NCI-H1930 (cell line): ENCODE measurements at places on chromosomes 5 and 9.

DNA sequence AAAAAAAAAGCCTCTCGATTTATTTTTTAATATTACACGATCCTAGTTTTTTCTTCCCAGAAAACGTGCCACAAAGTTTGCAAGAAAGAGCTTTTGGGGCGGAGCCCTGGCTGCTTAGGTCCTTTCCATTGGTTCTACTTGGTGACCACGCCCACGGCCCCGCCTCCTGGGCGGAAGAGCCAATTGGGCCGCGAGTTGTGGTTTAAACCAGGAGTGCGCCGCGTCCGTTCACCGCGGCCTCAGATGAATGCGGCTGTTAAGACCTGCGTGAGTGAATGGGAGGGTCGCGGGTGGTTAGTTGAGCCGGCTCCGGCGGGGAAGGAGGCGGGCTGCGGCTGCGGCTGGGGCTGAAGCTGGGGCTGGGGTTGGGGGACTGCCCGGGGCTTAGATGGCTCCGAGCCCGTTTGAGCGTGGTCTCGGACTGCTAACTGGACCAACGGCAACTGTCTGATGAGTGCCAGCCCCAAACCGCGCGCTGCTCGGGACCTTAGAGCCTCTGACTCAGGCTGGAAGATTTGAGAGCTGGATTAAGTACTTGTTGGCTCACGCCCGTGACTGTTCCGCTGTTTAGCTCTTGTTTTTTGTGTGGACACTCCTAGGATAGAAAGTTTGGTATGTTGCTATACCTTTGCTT is at the start of gene PTTG1:
Gene PTTG1 (plus strand): TSS at position 231 of the 634 bp plus-strand sequence. CDS start 458 bp downstream, outside the sequence.
- DNase-seq: peak; percentile 87

GRCh38 chr5:166906991-166907713 is 1384.3 kb upstream of the WWC1 start:
- no peak for DNase-seq

GRCh38 chr9:83000765-83001164 is 62.2 kb downstream of the RASEF start:
- DNase-seq: no peak

DNA sequence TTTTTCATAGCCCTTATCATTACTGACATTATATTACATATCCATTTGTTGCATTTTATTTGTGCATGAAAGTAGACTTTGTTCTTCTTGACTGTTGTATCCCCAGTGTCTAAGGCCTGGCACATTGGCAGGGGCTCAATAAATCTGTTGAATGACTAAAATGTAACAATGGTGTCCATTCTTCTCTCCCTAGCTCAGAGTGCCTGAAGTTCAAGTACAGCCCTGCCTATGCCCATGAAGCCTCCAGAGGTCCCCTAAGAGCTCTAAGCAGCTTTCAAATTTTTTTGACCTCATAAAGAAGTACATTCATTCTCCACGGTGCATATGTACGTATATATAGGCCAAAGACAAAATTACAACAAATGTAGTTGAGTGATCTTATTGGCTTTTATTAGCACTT is 4.2 kb upstream of the BSPRY start:
- no peak for DNase-seq

- no peak for DNase-seq
These were observed 36.7 kb upstream of the COL15A1 start for GRCh38 chr9:98907055-98907454.

DNA sequence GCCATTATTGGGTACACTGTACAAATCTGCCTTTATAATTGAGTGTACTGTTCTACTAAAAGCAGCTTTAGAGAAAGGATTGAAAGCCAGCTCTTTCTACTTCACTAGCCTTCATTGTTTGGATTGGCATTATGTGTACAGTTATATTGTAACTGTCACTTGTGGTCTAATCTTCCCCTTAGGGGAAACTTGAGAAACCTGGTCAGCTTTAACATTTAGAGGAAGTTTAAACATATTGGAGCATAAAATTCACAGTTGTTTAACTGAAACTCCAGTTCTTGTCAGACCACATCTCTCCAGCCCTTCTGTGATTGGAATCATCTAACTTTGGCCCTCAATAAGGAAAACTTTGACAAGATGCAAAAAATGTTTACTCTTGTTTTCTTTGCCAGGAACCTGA is 24.6 kb downstream of the PIK3R1 start:
- no peak for DNase-seq

DNA sequence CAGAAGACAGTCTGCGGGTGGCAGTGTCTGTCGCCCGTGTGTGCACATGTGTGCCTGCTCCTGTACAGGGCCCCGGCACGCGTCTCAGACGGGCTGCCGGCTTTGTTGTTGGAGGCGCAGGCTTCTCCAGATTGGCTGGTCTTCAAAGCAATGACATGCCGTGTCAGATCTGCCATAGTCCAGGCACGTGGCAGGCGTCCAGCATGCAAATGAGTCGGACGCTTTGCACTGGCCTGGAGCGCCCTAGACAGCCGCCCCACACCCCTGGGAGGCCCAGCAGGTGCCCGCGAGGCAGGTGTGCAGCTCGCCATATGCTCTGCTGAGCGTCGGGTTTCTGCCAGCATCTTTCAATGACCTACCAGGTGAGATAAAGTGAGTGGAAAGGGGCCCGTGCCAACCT is 71.5 kb downstream of the GADD45G start:
- no peak for DNase-seq

GRCh38 chr5:68538814-68539420 is 323.4 kb downstream of the PIK3R1 start:
- DNase-seq: no peak

DNA sequence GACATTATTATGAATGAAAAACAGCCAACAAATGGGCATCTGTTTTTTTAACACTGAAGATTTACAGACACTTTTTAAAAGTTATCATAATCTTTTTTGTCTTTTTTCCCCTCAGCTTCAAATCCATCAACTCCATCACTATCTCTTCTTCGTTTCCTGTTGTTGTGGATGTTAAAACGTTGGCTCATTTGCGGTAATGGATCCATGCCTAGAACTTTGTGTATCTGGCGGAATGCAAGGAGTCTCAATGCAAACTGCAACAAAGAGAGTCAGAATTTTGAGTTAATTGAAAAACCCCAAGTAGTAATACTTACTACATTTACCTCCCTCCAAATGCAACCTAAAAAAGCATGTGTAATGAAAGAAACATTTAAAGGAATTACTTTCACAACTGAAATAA is 42.9 kb upstream of the MTMR12 start:
- DNase-seq: no peak

DNA sequence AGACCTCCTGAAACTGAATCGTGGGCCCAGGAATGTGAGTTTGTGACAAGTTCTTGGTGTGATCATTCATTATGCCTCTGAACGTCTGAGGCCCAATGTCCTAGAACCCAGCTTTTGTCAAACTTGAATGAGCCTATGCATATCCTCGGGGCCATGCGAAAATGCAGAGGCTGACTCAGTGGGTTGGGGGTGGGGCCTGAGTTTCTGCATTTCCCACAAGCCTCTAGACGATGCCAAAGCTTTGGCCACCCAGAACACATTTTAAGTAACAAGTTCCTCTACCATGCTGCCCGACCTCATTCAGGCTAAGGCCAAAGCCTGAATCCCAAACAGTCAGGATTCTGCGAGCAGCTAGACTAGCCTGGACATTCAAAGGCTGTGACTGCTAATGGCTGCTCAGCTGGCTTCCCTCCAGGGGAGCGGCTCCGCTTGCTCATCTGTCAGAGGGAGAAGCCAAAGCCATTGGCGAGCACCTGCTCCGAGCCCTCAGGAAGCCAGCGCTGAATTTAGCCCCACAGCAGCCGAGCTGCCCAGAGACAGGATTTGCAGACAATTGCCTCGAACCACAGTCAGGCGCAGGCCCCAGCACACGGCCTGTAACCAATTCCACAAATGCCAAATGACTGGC is 177.5 kb downstream of the ZDHHC21 start:
- no peak for DNase-seq

DNA sequence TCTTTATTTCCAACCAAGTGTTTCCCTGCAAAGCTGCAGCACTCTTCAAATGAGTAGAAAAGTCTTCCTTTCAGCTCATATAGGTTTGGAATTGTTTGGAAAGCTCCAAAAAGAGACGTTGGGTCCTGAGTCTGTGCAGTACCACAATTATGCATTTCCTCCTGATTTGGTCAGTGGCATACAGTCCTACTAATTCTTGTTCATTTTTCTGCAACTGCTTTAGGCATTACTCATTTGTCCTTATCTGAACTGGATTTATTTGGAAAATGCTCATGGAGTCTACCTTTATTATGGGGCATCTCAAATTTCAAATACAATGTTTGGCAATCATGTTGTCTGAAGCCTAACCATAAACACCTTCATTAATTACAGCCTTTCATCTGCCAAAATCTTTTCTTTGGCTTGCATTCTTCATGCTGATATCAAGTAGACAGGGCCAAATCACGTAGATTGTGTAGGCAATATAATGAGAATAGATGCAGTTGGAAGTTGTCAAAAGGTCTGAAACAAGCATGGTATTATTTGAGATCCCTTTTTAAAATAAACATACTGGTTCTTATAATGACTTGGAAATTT is 232.8 kb downstream of the TLE1 start:
- peak; percentile 45 for DNase-seq

- no peak for DNase-seq
These were observed 21.3 kb upstream of the ERMP1 start for GRCh38 chr9:5854063-5854790.
